ENCODE measurements at places on chromosomes 7 and 10.

DNA sequence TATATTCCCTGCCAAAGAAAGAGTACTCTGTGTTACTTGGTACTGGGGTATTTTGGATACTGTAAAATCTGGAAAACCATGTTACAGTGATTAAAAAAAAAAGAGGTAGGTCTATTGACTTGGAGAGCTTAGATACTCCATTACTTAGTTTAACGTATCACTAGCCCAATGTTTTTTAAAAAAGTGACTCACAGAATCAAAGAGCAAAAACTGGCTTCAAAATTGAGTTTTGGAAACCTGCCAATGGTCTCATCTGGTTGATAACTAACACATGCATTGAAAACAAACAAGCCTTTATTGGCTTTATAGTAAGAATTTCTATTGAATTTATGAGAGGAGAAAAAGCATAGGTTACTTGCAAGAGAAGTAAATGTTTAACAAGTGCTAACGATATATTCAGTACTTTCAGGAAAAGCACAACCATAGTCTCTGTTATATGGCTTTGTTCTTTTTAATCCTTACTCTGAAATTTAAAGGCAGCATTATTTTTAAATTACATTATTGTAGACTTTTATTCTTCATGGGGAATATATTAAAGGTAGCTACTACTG, 563.3 kb upstream of the SORCS1 start:
- no peak for DNase-seq

- DNase-seq = no peak
Observed at GRCh38 chr7:155998766-155999630, 186.7 kb upstream of the SHH start.

DNA sequence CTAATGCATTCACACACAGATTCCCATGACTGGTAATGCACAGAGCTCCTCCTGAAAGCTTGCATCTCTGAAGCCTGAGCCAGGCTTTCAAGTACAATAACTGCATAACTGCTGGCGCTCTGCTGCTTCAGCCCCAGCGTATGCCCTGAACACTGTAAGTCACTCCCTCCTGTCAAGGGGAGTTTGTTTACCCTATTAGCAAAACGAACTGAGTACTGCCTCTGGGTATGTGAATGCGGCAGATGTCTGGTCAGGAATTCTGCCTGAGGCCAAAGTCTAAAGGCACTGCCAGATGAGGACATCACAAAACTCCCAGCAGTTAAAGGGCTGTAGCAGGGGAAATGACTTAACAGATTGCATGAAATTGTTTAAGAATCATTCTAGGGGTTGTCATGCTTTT, 97.7 kb downstream of the NRCAM start:
- no peak for DNase-seq

- peak; percentile 37 for DNase-seq
Observed at GRCh38 chr10:84783386-84783785, 455.0 kb downstream of the CCSER2 start.

- no peak for DNase-seq
Observed at GRCh38 chr10:6579904-6580278, at the start of gene PRKCQ. Gene PRKCQ (minus strand): TSS chr10:6580276. CDS start chr10:6515135, 65,141 bp downstream.

DNA sequence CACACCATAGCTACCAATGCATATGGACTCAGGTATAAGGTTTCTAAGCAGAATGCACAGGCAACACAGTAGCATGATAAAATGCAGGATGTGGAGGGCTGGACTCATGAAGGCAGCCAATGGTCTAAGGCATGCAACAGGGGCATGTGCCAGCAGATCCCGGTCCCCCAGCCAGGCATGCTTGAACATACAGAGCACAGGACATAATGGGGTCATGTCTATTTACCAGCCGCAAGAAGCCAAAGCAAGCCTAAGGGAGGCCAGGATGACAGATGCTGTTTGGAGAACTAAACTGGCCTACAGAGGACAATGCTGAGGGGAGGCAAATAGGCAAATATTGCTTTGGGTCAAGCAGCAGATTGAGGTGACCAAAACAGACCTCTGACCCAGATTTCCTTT, 60.0 kb upstream of the PDLIM1 start:
- no peak for DNase-seq

GRCh38 chr7:8201846-8202441, 60.0 kb downstream of the ICA1 start:
- DNase-seq = no peak

Measured in DND-41 (cell line).